ENCODE measurements at places on chromosomes 4 and X. TPM values are rescaled to one million over a fixed set of nuclear protein-coding genes. Genes with fewer than 3 reads are reported as not detected.

GRCh38 chrX:29665532-29665931 is 549.8 kb upstream of the MAGEB2 start:
- no peak for DNase-seq

DNA sequence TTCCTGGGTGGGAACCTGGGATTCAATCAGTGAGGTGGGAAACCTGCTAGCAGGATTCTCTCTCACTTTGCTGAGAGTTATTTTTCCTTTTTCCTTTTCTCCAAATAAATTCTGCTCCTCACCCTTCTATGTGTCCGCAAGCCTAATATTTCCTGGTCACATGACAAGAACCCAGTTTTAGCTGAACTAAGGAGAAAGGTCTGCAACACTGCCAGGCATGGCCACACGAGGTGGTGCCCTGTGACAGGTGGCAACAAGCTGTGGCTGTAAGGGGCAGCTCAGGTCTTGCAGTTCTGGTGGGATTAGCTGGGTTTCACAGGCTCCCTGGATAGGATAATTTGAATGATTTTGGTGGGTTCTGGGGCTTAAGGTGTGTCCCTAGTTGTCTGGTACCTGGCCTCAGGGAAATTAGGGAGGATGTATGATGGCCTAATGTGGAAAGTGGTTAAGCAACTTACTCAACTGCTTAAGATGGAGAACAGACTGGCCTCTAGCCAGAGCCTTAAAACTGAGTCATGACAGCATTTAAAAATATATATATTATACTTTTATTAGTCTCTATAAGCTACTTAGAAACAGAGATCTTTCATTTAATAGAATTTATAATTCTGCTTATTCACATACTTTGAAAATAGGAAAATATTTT is 215.0 kb downstream of the IL15 start:
- no peak for DNase-seq

DNA sequence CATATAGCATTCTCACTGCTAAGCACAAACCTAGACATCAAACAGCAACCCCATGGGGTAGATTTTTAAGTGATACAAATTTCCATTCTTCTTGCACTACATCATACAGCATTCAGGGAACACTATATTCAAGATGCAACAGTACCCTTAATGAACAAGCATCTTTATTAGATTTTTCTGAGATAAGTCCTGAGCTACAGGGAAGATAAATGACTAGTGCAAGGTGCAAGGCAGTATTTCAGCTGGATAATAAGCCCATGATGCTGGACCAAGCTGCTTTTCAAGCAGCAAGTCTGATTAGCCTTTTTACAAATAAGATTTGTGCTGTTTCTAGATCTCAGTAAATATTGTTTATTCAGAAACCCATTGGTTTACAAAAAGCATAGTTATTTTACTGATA is 192.6 kb upstream of the ATOH1 start:
- DNase-seq: no peak

DNA sequence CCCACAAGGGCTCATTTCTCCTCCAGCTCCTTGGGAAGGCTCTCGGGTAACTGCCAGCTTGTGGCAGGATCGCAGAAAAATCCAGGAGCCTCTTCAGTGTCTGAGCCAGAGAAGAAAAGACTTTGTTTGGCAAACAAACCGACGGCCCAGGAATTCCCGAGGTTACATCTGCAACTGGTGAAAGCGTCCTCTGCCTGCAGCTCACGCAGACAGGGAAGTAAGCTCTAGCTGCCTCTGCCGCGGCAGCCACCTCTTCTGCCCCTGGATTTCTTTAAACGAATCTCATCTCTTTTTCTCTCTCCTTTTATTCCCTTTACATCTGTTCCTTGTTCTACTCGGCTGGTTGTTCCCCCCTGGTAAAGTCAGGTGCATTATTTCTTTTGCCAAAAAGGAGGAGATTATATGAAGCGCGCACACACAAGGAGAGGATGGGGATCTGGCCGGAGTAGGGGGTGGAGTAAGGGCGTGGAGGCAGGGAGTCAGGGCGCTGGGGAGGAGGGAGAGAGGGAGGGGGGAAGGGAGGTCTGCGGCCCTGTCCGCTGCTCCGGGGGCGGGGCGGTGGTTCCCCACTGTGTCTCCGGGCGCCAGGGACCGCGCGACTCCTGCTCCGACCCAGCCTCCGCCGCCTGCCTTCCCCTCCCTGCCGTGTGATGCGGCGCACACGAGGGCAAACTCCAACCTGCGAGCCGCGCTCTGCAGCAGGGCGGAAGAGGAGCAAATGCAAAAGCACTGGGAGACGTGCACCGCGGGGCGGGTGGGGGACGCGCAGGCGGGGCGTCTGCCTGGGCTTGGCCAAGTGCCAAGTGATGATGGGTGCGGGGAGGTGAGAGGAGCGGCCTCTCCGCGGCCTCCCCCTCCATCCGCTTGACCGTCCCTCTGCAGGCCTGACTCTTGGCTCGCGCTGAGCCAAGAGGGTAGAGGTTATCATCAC is at the start of gene DCHS2:
Gene DCHS2, minus strand, starts transcription at position 459 of the 931 bp plus-strand sequence. Its CDS starts 444 bp downstream, at position 15.
- DNase-seq: no peak

DNA sequence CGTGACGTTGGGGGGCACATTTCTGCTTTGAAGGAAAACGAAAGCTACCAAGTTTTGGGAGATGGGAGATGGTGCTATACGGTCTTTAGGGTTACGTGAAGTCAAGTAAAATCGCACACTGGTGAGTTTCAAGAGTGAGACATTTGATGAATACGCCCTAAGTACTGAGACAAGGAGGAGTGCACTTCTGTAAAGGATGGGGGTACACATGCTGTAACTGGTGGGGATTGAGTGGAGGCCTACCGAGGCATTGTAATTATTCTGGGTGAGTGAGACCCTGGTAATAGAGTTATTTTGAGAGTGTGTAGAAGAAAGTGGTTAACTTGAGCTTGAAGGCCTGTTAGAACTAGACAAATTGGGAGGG is 536 bp downstream of the SH3BGRL start:
- no peak for DNase-seq

GRCh38 chr4:25875281-25875745 is 12.5 kb upstream of the SEL1L3 start:
- DNase-seq: no peak

DNA sequence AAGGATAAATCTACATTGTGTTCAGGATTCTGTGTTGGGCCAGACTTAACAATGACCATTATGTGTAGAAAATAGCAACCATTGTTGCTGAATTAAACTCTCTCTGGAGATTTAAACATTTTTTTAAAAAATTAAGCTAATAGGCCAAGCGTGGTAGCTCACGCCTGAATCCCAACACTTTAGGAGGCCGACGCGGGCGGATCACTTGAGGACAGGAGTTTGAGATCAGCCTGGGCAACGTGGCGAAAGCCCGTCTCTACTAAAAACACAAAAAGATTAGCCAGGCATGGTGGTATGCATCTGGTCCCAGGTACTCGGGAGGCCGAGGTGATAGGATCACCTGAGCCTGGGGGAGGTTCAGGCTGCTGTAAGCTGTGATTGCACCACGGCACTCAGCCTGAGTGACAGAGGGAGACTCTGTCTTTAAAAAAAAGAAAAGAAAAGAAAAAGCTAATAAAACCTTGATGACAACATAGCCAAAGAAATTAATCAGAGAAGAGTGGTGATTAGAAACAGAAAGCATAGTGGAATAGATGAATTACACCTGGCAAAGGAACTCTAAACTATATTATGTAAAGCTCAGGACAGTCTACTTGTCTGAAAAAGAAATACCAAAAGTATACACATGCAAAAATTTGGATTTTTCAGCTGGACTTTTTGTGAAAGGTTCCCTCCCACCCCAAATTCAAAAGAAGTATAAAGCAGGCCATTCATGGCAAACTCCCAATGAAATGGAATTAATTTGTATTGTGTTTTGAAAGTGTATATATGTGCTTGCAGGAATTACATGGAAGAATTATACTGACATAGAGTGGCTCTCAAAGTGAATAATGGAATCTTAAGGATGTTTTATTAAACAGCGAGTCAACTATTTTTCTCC is 21.9 kb downstream of the PLS3 start:
- DNase-seq: no peak

- DNase-seq: no peak
These were observed 3.7 kb upstream of the HDAC8 start for GRCh38 chrX:72576141-72576894.

- DNase-seq: no peak
These were observed 9.8 kb downstream of the PGRMC2 start for GRCh38 chr4:128277856-128278255.

DNA sequence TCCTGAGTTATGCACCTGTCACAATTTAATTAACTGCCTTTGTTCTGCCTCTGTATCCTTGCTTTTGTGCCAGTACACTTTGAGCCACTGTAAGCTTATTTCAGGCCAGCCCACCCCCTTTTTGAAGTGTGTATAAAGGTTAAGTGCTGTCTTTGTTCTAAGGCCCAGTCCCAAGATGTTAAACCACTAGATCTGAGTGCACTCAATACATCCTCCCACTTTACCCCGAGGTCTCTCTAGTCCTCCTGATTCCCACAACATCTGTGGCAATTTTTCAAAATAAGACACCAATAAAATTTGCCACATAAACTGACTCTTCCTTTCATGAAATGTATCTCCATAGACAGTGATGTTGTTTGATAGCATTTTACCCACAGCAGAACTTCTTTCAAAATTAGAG is 124.1 kb upstream of the SPIN4 start:
- no peak for DNase-seq

DNA sequence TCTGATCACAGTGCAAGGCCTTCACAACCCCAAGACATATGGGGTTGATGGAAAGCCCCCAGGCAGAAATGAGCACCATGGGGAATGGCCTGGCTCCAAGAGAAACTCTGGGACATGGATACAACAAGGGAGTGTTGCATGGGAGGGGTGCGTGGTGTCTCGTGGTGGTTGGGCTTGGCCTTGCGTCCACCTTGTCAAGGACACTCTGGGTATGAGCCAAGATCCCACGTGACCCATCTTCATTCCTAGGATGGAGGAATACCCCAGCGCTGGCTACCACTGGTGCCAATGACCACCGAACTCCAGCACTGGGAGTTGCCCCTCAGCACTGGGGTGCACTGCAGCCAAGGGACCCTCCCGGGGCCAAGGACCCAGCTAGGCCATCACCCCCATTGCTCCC is 267.5 kb upstream of the AGTR2 start:
- no peak for DNase-seq

DNA sequence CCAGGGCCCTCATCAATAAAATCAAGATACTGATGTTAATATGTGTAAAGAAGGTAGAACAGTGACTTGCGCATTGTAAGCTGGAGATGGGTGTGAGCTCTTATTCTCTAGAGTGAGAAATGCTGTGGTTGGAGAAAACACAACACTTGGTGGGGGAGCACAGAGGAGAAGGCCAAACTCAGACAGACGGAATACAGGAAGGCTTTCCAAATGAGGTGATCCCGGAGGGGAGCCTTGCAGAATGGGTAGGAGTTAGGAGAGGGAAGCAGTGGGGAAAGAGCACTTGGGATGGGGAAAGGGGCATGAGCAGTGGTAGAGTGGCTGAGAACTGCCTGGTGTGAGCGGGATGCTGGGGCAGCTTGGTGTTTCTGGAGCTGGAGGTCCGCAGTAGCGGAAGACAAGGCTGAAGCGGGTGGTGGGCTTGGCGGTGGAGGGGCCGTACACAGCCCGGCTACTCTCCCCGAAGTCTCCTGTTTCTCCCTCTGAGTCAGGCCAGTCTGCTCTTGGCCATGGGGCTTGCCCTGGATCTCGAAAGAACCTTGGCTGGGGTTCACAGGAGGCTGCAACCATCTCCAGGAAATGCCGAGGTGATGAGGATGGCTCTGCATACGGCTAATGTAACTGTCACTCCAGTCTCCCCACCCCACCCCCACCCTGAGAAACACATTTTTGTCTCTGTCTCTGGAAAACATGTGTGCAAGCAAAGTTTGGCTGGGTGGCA is 11.3 kb upstream of the PLAC1 start:
- no peak for DNase-seq

DNA sequence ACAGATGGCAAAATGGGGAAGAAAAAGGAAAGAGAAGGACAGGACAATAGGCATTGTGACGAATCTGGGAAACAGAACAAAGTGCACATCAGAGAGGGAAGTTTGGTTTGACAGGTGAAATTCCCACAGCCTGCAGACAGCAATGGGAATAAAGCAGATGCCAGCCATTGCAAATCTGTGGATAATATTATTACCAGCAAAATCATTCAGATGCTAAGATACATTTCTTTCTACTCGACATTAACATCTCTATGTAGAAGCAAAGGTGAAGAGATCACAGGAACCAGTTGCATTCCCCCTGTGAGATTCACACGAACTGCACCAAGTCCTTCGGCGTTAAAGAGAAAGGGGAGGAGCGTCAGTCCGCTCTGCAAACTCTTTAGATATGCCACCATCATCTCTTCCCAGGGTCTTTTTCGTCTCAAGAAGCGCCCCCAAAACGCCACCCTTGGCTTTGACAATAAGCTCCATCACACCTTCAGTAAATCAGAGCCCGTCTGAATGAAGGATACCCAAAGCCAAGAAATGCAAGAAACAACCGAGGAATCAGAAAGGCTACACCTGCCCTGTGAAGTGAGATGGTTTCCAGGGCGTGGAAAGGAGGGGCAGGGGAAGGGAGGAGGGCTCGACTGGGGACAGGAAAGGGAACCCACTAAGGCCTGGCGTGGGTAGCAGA is 1.9 kb downstream of the NEUROG2 start:
- no peak for DNase-seq

DNA sequence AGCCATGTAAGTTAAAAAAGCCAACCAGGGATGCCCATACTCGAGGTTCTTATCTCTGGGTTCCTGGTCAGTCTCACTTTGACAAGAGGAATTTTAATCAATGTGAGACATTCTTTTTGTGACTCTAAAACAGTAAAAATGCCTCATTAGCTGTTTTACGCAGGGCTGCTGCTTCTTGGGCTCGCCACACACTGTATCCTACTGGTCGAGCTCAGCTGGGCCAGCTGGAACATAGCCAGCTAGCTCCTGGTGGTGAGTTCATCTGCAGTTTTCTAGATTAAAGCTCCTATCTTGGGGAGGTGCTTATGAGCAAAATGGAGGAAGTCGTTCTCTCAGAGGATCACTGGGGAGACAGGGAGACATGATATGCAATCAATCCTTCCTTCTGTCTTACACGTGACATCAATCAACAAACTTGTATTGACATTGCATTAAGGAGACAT is 55.9 kb upstream of the LEF1 start:
- no peak for DNase-seq

DNA sequence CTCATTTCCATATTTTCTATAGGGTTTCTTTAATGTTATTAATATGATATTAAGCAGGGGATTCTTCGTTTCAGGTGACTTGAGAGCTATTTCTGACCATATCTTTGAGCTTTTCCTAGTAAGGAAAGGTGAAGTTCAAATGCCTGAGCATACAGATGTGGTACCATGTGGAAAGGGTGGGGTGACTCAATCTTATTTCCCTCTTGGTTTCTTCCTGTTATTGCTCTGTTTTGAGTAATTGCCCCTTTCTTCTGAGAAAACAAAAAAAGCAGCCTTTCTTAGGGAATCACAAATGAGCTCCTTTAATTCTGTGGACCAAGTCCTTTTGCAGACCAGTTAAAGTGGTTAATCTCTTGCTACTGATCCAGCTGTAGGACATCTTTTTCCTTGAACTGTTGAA is 41.0 kb upstream of the AGA start:
- DNase-seq: no peak

- DNase-seq: no peak
These were observed 15.4 kb upstream of the PRRG3 start for GRCh38 chrX:151679798-151680402.

- DNase-seq: no peak
These were observed 1.6 kb downstream of the ANKRD50 start for GRCh38 chr4:124710911-124711310.

The NLGN3 gene
- total RNA-seq: 2.7 TPM

The MID2 gene
- 20.5 TPM for total RNA-seq

The OPHN1 gene
- 0.05 TPM for total RNA-seq

The CCKAR gene
- not detected for total RNA-seq

The MAGEC2 gene
- total RNA-seq: not detected

The GPC3 gene
- total RNA-seq: not detected

The AREG gene
- 0.47 TPM for total RNA-seq
